ENCODE measurements at places on chromosomes 13 and 19. TPM values are rescaled to one million over a fixed set of nuclear protein-coding genes. Genes with fewer than 3 reads are reported as not detected.

GRCh38 chr19:1324806-1325567, 39.3 kb downstream of the EFNA2 start:
- DNase-seq = peak; percentile 73

DNA sequence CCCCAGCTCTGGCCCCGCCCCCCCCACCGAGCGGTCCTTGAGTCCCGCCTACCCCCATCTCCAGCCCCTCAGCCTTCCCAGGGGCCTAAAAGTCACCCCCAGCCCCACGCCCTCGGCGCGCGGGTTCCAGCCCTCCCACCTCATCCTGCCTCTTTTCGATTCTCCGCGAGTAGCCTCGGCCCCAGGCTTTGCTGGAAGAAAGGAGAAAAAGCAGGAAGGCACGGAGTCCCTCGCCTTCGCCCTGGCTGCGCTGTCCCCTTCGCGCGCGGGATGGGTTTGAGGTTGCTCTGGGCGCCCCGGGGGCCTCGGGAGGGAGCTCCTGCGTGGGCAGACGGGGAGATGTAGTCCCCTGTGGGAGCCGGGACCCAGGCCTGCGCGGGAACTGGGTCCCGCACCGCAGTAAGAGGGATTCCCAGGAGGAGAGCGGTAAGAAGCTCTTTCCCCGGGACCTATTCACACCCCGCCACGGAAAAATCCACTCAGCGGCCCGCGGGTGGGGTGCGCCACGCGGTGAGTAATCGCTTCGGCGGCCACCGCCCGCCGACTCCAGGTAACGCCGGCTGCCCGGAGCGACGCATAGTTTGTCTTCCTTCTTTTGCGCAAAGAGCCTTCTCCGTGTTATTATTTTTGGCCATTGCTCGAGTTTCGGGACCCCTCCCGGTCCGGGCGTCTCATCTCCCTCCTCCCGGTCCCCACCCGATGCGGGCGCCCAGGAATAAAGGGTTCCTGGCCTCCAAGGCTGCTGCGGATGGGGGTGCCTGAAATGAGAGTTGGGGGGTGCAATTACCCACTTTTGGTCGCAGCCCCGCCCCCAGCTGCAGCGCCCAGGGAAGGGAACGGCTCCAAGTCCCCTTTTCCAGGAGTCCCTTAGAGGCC, 865 bp upstream of the CRLF1 start:
- no peak for DNase-seq

GRCh38 chr19:4061178-4061682, 5.5 kb downstream of the ZBTB7A start:
- peak; percentile 37 for DNase-seq

GRCh38 chr13:46633416-46633815, 80.4 kb downstream of the LRCH1 start:
- no peak for DNase-seq

DNA sequence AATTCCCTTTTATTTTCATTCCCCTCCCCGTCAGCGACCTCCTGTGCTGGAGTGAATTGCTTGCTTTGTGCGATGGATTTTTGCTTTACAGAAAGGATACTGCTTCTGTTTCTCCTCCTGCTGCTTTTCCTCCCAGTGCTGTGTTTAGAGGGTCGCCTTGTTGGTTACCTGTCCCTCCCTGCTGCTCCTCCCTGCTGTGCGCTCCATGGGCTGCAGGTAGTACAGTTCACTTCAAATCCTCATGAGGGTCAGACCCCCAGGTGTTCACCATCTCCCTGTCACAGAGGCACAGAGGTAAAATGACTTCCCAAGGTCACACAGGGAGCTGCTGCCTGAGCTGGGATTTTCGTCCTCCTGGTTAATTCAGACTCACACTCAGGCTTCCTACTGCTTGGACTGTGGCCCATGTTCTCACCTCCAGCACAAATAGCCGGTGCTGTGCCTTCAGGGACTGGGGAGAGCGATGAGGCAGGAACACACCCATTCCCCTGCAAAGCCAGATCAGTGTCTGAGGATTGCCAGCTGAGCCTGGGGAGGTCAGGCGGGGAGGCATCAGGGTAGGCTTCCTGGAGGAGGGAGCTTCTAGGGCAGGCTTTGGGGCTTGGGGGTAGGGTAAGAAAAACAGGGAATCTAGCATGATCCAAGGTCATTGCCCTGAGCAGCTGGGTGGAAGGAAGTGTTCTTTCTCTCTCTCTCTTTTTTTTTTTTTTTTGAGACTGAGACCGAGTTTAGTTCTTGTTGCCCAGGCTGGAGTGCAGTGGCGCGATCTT, 14.4 kb downstream of the BICRA start:
- no peak for DNase-seq

HS6ST3 gene
- 0.81 TPM for total RNA-seq

CEACAM8 gene
- not detected for total RNA-seq

Data from cardiac muscle cell (in vitro differentiated cells and primary cell).